Left ventricle myocardium superior (tissue), 1 donor: ENCODE measurements at places on chromosomes 7 and 10. TPM values are rescaled to one million over a fixed set of nuclear protein-coding genes. Genes with fewer than 3 reads are reported as not detected.

DNA sequence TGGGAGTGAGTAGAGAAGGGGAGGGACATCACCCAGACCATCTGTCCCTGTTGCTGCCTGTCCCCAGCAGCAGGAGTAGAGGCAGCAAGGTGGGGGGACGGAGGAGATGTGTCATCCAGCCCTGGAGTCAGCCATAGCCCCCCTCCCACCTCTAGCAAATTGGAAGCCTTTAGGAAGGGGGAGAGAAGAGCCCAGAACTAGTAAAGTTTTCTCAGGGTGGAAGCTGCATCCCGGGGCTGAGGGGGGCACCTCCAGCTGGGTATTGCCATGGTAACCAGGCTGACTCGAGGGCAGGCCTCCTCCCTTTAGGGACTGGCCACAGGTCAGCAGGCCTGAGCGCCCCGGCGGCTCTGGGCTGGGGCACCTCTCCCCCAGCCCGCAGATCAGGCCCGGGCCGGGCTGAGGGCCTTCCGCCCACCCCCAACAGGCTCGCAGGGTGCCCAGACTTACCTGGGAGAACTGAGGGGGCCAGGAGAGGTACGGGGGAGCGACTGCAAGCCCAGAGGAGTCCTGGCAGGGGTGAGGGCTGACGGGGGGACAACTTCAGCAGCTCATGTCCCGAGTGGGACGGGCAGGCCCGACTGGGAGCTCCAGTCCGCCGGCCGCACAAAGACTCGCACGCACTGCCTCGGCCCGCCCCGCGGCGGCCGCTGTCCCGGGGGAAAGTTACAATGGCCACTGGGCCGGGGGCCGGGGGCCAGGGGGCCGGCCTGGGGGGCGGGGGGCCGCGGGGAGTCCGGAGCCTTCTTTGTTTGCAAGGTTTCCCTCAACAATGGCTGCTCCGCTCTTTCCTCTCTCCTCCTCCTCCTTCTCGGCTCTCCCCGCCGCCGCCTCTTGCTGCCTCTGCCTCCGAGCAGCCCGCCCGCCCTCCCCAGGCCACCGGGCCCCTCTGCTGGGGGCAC lies 6.0 kb downstream of the LDB1 start:
- peak; percentile 58 for DNase-seq

Gene AKR1B15
- not detected for total RNA-seq

Gene TDRD1
- total RNA-seq = 2.7 TPM

Gene UBE2H
- 121 TPM for total RNA-seq
